ENCODE measurements at places on chromosomes 12 and 14.
A peak's percentile ranks its signal among the peaks of the same experiment; 100 is the strongest.

DNA sequence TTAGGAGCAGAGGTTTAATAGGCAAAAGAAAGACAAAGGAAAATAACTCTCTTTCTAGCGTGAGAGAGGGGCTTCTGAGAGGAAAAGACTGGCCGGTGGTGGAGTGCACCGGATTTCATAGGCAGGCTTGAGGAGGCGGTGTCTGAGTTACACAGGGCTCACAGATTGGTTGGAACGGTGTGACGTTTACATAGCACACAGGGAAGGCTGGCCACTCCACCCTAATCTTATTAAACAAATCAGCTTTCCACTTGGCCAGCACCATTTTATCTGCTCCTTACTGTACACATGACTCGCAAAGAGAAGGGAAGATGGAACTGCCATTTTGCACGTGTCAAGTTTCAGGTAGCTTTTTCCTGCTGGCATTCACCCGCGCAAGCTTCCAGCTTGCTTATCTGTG, 587.7 kb downstream of the RPL10L start:
- DNase-seq = no peak

GRCh38 chr14:32761381-32761968, 177.2 kb upstream of the NPAS3 start:
- no peak for DNase-seq

DNA sequence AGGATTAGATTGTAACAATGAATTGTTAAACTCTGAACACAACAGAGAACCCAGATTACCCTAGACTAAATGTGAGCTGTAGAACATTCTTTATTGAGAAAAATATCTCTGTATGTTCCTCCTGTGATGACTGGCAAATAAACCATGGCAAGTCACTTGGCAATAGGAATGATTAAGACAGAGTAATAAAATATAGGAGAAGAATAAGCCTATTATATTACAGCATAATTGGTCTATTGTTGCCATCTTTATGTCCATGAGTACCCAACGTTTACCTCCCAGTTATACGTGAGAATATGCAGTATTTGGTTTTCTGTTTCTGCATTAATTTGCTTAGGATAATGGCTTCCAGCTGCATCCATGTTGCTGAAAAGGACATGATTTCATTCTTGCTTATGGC, 211.2 kb upstream of the AVPR1A start:
- no peak for DNase-seq

GRCh38 chr12:92899386-92900001, 29.6 kb downstream of the EEA1 start:
- DNase-seq = no peak

- DNase-seq = no peak
Measured at GRCh38 chr14:28761438-28762291, 4.9 kb upstream of the FOXG1 start.

GRCh38 chr12:113075137-113075683, 18.7 kb downstream of the DTX1 start:
- DNase-seq = no peak

GRCh38 chr12:10717410-10717809, 5.7 kb downstream of the YBX3 start:
- DNase-seq = no peak

- DNase-seq = no peak
Measured at GRCh38 chr14:64294672-64295413, 672 bp upstream of the ESR2 start.

- no peak for DNase-seq
Measured at GRCh38 chr14:95231966-95232633, 74.8 kb upstream of the DICER1 start.

DNA sequence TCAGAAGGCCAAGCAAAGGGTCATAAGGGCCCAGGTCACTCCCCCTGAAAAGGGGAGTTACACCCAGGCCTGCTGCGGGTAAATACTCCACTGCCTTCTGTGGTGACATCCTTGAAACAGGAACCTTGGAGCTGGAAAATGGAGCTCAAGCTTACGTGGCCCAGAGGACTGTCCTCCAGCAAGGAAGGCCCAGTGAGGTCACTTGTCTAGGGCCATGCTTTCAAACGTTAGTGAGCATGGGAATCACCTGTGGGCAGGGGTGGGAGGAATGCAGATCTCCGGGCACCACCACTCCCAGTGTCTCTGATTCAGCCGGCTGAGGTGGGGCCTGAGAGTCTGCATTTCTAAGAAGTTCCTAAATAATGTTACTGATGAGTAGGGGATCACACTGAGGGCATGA, 140.5 kb upstream of the CCND2 start:
- DNase-seq = no peak

DNA sequence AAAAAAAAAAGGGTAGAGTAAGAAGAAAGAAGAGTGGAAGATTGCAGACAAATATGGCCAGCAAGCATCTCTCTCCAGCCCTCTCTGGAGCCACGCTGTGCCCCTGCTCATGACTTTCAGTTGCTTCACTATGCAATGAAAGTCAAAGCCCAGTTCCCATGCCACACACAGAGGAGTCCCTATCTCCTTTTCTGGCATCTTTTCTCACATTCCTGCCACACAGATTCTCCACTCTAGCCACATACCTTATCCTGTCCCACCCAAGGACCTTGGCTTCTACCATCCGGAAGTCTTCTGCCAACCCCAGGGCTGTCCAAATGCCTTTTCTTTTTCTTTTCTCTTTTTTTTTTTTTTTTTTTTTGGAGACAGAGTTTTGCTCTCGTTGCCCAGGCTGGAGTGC, 39.3 kb upstream of the CAPRIN2 start:
- DNase-seq = no peak

DNA sequence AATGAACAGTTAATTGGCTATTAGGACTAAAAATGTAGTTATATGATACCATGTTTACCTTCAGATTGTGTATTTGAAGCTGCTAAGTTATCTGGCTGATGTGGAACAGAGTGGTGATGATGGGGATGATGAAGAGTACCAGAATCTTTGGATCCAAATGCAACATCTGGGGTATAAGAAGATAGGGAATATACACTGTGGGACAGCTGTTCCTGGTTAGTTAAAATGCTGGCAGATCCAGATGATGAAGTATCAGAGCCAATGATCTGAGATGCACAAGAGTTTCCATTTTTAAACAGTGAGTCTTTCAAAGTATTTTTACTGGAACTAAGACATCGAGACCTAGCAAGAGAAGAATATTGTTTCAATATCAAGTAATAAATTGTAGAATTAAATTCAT, 31.6 kb downstream of the SENP1 start:
- DNase-seq = no peak

- peak; percentile 8 for DNase-seq
Measured at GRCh38 chr14:53217316-53217994, 64.3 kb upstream of the DDHD1 start.

- DNase-seq = no peak
Measured at GRCh38 chr12:132775502-132776229, 14.0 kb upstream of the ANKLE2 start.

GRCh38 chr14:55127460-55127951, 1.5 kb upstream of the LGALS3 start:
- no peak for DNase-seq

DNA sequence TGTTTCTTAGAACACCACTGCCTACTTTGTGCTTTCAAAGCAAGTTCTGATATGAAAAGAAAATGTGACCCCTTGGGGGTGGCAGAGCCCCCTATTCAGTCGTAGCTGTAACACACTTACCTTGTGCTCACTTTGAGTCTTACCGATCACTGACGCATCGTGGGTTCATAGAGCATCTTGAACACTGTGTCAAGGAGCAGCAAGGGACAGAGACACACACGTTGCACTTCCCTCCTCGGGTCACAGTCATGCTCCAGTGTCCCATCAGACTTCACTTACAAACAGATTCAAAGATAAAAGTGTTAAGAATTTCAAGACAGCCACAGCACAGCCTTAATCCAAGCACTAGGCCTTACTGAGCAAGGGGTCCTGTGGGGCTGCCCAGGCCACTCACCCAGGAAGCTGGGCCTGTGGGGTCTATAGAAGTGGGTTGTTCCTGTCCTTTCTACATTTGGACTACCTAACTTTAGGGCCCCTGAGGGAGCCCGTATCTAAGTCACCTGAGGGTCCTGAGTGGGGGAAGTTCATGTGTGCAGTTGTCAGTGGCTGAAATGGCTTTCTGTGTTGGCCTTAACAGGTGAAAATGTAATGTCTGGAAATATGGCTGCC, 75.4 kb upstream of the BDKRB2 start:
- DNase-seq = no peak

DNA sequence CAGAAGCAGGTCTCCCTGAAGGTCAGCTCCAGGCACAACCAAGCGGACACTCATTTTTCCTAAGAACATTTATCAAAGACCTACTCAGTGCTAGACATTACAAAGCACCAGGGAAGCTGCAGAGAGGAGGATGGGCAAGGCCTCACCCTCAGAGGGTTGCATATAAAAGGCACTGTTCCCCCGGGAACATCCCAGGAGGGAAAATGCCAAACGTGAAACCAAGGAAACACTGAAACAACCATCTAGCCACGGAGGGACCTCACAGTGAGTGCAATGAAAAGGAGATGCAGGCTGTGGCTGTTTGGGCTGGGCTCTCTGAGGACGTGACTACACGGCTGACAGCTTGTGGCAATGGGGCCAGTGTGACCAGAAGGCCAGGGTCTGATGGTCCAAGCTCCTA, 117.4 kb upstream of the VASH1 start:
- DNase-seq = no peak

- DNase-seq = no peak
Measured at GRCh38 chr12:56487448-56488040, 417 bp downstream of the GLS2 start.

DNA sequence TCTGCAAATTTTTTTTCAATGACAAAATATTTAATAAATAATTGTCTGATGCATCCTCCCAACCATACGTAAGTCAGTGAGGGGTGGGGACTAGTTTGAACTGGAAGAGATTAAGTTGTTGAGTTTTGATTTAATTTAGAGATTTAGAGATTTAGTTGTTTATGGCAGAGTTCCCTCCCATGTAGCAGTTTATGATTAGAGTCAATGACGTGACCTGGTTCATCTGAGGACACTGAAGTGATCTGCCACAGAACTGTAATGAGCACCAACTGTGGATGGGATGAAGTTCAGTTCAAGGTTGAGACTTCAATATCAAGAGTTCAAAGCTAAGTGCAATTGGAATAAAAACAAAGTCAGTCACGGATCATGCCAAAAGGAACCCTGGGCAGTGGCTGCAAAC, 609.3 kb downstream of the NOVA1 start:
- no peak for DNase-seq

GRCh38 chr12:42021469-42021868, 123.2 kb downstream of the GXYLT1 start:
- no peak for DNase-seq

DNA sequence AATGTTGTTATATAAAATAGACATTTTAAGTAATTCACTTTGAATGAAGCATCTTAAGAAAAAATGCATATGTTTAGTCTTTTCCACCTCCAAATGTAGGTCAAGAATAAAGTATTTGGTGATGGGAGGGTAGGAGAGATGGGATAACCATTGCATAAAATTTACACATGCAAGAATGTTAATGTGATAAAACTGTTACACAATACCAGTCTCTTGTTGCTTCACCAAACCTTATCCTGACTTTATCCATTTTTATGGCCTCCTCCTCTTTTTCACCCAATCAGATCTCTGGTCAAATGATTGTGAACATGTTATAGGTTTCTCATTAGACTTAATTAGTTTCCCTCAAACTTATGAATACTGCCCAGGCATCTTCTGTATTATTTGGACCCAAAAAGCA, 994.5 kb upstream of the FLRT2 start:
- no peak for DNase-seq

GRCh38 chr12:96007729-96008128, 11.6 kb upstream of the HAL start:
- DNase-seq = no peak

DNA sequence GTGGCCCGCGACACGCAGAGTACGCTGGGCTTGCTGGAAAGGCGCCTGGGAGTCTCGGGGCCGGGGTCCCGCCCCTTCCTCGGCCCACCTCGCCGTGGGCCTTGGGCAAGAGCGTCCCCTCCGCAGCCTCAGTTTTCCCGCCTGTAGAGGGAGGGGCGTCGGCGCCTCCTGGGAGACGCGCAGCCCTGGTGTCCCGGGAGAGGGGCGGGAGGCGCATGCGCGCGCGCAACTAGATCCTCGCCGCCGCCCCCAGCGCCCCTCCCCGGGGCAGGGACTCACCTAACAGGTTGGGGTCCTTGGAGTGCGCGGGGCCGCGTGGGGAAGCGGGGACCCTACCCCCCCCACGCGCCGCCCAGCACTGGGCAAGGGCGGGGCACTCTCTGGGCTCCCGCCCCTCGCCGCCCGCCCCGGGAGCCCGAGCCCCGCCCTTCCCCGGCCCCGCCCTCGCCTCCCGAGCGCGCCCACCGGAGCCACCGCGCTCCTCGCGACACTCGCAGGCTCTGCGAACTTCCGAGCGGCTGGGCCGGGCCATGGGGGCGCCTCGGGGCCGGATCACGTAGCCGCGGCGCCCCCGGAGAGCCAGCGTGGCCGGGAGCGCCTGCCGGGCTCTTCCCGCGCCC, at the start of gene KIF26A:
KIF26A (plus strand) TSS at position 490 of the 620 bp plus-strand sequence. CDS start 136 bp downstream, outside the sequence.
- DNase-seq = no peak

DNA sequence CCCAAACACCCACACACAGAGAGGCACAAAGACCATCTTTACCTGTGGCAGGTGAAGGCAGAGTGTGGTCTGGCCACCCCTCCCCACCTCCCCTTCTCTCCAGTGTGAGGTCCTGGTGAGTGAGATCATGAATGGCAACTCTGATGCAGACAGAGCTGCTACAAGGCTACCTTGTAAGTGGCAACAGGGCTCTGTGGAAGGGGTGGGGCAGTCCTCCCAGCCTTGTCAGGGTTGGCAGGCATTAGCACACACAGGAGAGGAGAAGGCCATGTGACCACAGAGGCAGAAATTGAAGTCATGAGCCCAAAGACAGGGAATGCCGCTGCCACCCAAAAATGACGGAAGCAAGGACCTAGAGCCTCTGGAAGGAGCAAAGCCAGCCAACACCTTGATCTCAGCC, 30.7 kb downstream of the VWF start:
- DNase-seq = no peak

DNA sequence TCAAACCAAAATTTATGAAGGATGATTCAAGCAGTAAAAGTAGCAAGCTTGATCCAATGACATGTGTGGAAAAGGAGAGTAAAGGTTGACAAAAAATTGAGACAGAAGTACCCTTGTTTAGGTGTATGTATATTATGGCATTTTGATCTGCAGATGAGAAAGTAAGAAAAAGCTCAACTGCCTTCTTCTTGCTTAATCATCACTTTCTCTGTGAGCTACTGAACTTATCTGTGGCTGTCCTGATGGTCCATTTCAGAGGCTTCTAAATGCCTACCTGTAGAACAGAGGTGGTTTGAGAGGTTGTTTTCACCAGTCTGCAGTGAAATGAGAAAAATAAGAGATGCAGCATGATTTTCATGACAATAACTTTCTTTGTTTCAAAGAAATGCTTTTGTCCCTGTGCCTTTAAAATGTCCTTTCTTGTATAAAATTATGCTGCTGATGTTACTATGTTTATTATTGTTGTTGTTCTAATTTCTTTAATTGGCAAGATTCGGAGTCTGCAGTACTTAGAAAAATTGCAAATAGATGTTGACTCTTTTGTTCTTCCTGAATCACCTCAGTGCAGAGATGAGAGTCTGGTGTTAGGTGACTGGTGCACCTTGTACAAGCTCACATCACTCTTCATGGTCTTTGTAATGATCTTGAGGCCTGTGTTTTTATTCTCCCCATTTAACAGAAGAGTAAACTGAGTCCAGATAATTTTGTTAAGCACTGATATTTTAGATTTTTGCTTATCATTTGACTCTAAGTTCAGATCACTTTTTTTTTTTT, 821.9 kb downstream of the VRK1 start:
- no peak for DNase-seq
